ENCODE measurements at places on chromosomes 4 and X. TPM values are rescaled to one million over a fixed set of nuclear protein-coding genes. Genes with fewer than 3 reads are reported as not detected.

SMR3B gene
- not detected for total RNA-seq

DNA sequence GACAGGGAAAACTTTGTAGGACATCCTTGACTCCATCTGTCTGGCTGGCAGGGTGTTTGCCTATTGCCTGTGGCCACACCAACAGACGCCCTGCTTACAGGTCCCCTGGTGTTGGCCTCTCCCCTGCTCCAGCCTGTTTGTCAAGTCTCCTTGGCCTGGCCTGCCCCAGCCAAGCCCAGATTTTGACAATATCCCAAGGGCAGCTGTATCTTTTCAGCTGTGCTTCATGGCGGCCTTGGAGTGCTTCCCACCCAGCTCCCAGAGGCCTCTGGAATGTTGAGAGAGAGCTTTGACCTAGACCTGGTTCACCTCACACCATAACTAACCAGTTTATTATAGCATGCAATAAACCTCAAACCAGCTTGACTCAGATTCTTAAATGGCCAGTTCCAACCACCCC lies 204.0 kb upstream of the NHS start:
- no peak for DNase-seq

NLGN3 gene
- 0.20 TPM for total RNA-seq

GRCh38 chr4:70991596-70991995 lies 1.9 kb upstream of the DCK start:
- no peak for DNase-seq

DNA sequence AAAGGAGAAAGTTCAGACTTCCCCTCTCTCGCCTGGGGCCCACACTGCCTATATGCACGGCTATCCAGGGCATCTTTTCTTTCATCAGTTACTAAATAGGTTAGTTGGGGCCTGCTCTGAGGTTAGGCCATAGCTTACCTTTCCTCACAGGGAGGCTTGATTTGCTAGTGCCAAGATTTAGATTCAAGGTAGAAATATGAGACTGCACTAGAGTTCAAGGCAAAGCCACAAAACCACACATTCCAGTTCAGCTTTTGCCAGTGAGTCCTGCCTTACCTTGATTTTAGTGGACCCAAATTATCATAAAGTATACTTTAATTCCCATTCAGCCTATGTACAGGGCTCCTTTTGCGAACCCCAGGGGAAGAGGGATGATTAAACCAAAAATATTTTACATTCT lies 762.8 kb downstream of the PDHA2 start:
- DNase-seq: no peak

GRCh38 chrX:8089141-8089540 lies 81.9 kb downstream of the VCX2 start:
- DNase-seq: no peak

GAGE12G gene
- not detected for total RNA-seq

- DNase-seq: no peak
Observed at GRCh38 chr4:141730805-141731204, 94.4 kb downstream of the IL15 start.

DNA sequence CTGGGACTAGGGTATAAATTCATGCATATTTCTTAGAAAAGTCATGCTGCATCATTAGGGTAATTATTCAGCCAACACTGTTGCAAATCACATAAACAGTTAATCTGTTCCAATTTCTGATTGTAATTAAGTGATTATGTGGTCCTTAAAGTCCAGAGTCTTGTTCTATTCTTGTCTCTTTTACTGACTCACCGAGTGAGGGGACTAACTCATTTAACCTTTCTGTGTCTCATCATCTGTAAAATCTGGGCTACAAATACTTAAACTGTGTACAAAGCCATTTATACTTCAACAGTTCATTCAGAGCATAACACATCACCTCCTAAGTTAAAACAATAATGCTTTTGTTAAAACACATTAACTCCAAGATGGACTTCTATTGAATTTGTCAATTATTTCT lies 65.4 kb upstream of the KLHL13 start:
- DNase-seq: peak; percentile 47

PHKA1 gene
- total RNA-seq: 5.3 TPM

DNA sequence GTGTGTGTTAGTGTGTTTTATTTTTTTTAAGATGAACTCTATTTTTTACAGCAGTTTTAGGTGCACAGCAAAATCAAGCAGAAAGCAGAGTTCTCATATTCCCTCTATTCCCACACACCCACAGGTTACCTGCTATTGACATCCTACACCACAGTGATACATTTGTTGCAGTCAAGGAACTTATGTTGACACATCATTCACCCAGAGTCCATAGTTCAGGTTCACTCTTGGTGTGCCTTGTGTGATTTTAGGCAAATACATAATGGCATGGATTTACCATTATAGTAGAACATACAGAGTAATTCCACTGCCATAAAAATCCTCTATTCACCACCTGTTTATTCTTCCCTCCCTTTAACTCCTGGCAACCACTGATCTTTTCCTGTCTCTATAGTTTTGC lies 28.7 kb downstream of the DIAPH2 start:
- DNase-seq: no peak

- DNase-seq: peak; percentile 66
Observed at GRCh38 chrX:43644124-43644701, 11.9 kb upstream of the MAOA start.

DNA sequence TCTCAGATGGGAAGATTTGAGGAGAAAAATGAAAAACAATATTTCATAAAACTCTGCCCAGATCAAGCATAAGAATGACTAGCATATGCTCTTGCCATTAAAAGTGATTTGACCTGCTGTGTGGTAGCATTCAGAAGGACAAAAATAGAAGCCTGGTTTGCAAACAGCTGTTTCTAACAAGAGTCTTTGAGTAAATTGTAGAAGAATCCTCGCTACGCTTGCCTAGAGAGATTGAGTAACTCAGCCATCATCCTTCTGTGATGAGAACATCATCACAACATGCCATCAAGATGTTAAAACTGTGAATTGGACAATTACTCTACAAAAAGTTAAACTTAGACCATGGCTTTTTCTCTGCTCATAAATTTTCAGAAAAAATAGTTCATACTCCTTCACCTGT lies 168.9 kb upstream of the PUDP start:
- DNase-seq: no peak

- no peak for DNase-seq
Observed at GRCh38 chr4:178306565-178306964, 864.3 kb upstream of the AGA start.

ACOT9 gene
- 46.0 TPM for total RNA-seq

DNA sequence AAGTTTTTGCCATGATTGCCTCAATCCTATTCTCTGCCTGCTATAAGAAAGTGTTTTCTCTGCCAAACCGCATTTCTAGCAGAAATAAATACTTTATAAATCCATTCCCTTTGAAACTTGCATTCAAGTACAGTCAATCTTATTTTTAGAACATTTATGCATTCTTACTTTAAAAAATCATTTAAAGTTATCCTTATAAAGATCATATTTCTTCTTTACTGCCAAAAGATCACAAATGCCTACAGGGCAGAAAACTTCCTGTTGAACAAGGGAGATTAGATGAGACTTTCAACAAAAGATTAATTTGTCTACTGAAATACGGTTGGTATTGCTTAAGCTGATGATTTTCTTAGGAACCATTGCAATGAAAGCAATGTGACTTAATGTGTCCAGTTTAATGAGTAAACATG lies 207.2 kb upstream of the SLIT2 start:
- no peak for DNase-seq

DNA sequence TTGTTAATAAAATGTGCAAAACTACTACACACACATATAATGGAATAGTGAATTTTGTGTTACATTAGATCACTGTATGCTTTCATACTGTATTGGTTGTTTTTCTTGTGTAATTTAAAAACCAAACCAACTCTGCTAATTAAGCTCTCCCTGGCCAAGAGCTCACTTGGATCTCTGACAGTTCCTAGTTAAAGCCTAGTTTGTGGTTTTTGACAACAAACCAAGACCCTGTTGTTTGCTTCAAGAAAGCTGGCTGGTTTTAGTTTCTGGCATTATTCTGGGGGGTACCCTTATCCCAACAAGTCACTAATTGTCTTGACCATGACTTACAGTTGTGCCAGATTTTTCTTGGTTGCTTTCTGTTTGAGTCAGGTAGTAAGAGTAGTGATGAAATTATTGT lies 121.4 kb upstream of the CXorf66 start:
- DNase-seq: no peak

GRCh38 chr4:177737387-177737940 lies 295.2 kb upstream of the AGA start:
- peak; percentile 4 for DNase-seq

DNA sequence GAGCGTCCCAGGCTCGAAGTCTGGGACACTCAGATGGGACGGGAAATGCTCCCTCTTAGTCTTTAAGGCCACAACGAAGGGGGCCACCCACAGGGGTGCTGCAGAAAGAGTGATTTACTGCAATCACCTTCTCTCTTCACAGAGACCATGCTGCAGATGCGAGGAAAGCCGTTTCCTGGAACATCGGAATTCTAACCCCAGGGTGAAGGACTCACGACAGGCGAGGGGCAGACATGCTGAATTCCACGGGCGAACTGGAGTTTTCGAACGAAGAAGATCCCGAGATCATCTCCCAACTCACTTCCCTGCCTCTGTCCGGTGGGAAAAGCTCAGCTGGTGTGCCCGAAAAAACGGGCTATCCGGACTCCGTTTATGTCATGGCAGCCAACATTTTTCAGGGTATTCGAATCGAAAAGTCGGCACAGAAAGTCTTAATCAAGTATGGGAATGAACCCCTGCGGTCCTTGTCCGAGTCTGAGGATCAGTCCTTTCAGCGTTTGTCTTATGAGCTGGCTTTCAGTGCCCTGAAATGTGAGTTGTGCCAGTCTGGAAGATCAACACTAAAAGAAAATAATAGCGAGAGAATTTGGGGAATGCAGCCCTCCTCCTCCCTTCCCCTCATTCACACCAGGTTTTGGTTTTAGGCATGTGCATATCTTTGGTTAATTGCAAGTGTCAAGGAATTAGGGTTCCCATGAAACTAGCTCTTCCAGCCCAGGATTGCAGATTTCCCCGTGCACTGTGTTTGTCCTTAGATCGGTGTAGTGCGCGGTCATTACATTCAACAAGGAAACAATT lies 905 bp downstream of the NSUN7 start:
- no peak for DNase-seq

Measured in Caki2 (cell line).